Thoracic aorta (tissue), 2 donors: ENCODE measurements at places on chromosomes 11 and 22. TPM values are rescaled to one million over a fixed set of nuclear protein-coding genes. Genes with fewer than 3 reads are reported as not detected.

GRCh38 chr11:18776324-18776723 is 15.3 kb downstream of the PTPN5 start:
- DNase-seq, result no peak

GRCh38 chr11:75667831-75668450 is 897 bp downstream of the MAP6 start:
- no peak for DNase-seq

DNA sequence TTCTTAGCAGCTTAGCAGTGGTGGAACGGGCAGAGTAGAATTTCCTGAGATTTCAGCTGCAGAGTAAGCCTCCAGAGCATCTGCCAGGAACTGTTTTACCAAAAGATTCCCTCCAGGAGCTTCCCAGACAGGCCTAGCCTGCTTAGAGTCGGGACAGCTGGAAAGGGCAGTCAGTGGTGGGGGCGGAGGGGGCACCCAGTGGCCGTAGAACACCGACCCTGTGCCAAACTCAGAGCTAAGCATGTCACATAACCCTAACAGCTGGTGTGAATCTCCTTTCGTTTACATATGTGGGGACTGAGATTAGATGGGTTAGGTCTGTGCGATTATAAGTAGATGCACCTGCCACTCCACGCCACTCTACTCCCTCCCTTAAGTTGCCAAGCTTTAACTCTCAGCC is 80.0 kb upstream of the CRTAM start:
- DNase-seq, result no peak

DNA sequence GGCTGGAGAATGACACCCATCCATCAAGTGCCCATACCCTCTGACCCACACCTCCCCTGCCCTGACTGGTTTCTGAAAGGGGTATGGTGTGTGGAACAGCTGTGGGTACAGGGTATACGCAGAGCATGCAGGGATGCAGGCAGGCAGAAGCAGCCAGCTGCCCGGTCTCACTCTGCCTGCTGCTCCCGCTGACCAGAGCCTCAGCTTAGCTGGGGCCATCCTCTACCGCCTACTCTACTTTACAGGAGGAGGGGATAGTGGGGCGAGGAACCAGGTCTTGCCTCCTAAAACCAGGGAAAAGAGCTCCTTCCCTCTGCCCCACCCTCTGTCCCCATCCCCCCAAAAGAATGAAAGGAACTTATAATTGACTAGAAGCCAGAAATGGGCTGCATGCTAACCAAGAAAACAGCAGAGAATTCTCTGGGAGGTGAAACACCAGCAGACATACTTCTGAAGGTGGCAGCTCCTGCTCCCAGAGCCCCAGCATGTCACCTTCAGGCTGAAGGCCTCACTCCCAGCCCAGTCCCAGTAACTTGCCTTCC is 13.0 kb upstream of the CHRM4 start:
- no peak for DNase-seq

- no peak for DNase-seq
Measured at GRCh38 chr11:2574553-2575535, 125.0 kb downstream of the KCNQ1OT1 start.

The FOLR2 gene
- 51.4 TPM for total RNA-seq

The TMEM80 gene
- 22.4 TPM for total RNA-seq

The HBG1 gene
- total RNA-seq, result not detected

The TRIM29 gene
- 2.7 TPM for total RNA-seq
